ENCODE measurements at places on chromosomes 7 and 10. TPM values are rescaled to one million over a fixed set of nuclear protein-coding genes. Genes with fewer than 3 reads are reported as not detected.
A peak's percentile ranks its signal among the peaks of the same experiment; 100 is the strongest.

Gene MTURN
- 4.2 TPM for total RNA-seq

Gene CALML5
- not detected for total RNA-seq

Gene TPST1
- total RNA-seq, result 1.0 TPM

Gene LIPN
- total RNA-seq, result not detected

DNA sequence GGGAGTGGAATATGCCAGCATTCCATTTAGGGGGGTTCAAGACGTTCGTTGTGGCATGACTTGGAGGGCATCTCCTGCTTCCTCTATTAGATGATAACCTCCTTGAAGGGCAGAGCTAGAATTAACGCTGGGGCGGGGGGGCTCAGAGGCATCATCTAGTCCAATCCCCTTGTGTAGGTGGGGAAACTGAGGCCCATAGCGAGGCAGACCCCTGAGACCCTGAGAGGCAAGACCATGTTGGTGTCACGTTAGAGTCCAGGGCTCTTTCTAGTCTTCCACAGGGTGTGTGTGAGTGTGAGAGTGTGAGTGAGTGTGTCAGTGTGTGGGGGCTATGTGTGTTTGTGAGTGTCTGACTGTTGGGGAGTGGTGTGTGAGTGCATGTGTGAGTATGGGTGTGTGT is 29.3 kb upstream of the NUB1 start:
- no peak for DNase-seq

DNA sequence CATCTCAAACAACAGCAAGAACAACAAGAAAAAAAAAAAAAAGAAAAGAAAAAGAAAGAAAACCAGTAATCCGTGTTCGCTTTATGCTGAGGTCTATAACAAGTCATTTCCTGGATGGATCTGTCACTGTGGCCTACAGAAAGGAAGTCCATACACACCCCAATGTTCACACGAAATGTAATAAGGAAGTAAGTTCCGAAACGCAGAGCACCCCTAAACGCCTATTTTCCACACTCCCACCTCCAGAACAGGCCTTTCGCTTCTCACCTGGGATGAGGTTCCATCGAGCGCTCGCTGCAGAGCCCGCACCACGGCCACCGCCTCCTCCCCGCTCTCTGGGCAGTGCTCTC is 735 bp downstream of the ZNF394 start:
- no peak for DNase-seq

- DNase-seq, result no peak
Measured at GRCh38 chr7:114645451-114645850, 230.8 kb downstream of the FOXP2 start.

DNA sequence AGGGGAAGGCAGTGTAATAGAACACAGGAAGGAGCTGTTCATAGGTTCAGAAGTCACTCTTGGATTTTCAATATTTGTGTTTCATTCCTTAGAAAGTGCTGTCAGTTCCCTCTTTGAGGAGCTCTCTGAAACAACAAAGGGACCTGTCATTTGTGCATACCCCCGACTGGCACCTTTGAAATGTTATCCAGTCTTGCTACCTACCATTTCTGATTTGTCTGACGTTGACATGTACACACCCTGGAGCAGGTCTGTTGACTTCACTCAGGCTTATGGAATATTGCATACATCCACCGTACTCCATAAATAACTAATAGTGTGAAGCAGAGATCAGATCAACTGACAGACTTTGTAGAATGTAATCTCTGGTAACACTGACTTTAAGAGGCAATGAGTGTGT is 189.8 kb downstream of the DPP6 start:
- DNase-seq, result no peak

- no peak for DNase-seq
Measured at GRCh38 chr7:1743481-1744230, 73.6 kb downstream of the ELFN1 start.

DNA sequence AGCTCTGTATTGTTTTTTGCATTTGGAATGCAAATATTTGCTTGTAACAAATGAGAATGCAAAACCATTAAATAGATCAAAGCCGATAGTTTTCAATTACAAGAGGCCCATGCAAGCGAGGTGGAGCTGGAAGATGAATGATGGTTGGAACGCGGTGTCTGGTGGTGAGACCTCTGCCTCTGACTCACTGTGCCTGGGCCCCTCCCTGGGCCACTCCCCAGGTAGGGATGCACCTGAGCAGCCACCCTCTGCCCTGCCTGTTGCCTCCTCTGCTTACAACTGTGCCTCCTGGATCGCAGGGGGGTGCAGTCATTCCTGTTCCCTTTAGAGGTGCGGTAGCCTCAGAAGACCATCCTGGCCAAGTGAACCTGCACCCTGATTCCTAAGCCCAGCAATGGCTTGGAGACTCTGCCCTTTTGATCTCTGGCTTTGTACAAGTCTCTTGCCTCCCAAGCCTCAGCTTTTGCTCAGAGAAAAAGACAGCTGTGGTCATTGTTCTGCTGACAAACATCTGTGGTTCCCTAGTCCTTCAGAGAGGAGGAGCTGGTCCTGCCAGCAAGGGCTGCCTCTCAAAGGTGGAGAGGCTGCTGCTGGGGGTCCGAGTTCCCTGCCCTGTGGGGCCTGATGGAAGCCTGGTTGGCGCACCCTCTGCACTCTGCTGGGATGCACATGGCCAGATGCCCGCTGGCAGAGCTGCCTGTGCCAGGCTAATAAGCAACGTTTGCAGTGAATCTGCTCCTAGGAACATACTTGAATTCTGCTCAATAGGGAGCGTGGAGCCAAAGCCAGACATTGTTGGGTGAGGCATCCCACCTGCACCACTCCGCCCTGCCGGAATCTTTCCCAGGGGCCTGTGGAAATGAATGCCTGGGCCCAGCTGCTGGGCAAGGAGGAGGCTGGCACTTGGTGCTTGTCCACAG is 126.3 kb upstream of the TCERG1L start:
- no peak for DNase-seq

GRCh38 chr7:4068286-4068685 is 613.8 kb upstream of the FOXK1 start:
- no peak for DNase-seq

- DNase-seq, result no peak
Measured at GRCh38 chr7:134431815-134432214, 27.1 kb downstream of the AKR1B1 start.

- no peak for DNase-seq
Measured at GRCh38 chr7:151251328-151251688, 2.8 kb upstream of the SMARCD3 start.

DNA sequence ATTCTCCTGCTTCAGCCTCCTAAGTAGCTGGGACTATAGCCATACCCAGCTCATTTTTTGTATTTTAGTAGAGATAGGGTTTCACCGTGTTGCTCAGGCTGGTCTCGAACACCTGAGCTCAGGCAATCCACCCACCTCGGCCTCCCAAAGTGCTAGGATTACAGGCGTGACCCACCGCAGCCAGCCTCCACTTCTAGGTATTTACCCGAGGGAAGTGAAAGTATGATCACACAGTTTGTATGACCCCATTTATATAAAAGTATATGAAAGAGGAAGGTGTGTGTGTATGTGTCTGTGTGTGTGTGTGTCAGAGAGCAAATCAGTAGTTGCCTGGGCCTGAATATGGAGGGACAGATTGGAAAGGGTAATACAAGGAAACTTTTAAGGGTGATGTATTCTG is 2.0 kb upstream of the PURB start:
- no peak for DNase-seq

- peak; percentile 65 for DNase-seq
Measured at GRCh38 chr10:117005026-117005526, at the start of gene SHTN1. SHTN1 (minus strand) TSS chr10:117005187; CDS start chr10:117005079, 108 bp downstream.

GRCh38 chr10:132369636-132370185 is 27.3 kb upstream of the PWWP2B start:
- no peak for DNase-seq

- no peak for DNase-seq
Measured at GRCh38 chr10:86931872-86932271, 25.5 kb downstream of the MMRN2 start.

DNA sequence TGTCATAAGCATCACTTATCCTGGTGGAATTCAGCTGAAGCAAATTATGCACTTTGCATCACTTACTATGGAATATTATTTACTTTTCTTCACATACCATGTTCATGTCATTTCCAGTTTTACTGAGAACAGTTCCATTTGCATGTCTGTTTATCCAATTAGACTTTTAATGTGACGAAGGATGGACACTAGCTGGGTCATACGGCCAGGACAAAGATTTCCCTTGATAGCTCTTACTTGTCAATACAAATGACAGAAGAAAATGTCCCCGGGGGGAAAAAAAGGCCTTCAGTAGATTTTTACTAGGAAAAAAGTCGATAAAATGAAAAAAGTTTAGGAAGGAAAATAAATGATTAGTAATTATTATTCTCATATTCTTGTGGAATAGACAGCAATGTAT is 106.6 kb downstream of the RAPGEF5 start:
- DNase-seq, result no peak

- DNase-seq, result peak; percentile 80
Measured at GRCh38 chr10:43202224-43202656, 64.0 kb downstream of the CSGALNACT2 start.

DNA sequence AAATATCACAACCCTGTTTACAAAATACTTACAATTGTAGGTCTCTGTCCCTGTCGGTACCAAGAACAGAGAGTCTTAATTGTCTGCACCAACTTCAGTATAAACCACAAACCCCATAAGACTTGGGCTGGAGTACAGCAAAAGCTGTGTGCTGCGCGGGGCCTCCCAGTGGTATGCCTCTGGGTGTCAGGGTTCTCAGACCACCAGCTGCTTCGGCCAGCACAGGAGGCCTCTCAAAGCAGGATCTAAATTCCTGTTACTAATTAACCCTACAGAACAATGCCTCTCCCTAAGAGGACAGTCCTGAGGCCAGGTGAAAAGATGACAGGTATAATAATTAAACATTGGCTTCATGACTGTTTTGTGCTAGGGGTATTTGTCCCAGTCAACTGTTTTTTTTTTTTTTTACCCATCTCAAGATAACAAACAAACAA is 957 bp upstream of the SVIL start:
- peak; percentile 22 for DNase-seq

- no peak for DNase-seq
Measured at GRCh38 chr7:142248166-142249160, 9.4 kb downstream of the PRSS58 start.

- DNase-seq, result no peak
Measured at GRCh38 chr10:121112136-121112535, 261.0 kb downstream of the WDR11 start.
